CD4-positive, alpha-beta memory T cell (primary cell): ENCODE measurements at places on chromosomes 2 and 18.

- DNase-seq = no peak
These were observed 433.3 kb downstream of the NBAS start for GRCh38 chr2:15127876-15128275.

- DNase-seq = no peak
These were observed 31.5 kb upstream of the FAM124B start for GRCh38 chr2:224433442-224433841.

DNA sequence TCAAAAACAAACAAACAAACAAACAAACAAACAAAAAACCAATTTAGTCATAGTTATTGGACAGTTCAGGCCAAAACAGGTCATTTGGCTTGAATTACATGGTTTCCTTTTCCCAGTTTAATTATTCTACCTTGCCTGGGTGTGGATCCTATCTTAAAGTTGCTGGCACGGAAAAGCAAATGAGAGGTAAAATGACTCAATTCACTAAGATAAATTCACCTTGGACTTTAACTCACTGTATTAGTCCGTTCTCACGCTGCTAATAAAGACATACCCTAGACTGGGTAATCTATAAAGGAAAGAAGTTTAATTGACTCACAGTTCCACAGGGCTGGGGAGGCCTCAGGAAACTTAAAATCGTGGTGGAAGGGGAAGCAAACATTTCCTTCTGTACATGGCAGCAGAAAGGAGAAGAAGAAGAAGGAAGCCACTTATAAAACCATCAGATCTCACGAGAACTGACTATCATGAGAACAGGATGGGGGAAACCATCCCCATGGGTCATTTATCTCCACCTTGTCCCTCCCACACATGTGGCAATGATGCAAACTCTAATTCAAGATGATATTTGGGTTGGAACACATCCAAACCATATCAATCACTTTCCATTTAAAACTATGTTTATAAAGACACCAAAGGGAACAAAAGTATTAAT, 22.5 kb upstream of the TRAPPC8 start:
- no peak for DNase-seq

GRCh38 chr2:222315443-222316121, 16.8 kb upstream of the PAX3 start:
- no peak for DNase-seq

DNA sequence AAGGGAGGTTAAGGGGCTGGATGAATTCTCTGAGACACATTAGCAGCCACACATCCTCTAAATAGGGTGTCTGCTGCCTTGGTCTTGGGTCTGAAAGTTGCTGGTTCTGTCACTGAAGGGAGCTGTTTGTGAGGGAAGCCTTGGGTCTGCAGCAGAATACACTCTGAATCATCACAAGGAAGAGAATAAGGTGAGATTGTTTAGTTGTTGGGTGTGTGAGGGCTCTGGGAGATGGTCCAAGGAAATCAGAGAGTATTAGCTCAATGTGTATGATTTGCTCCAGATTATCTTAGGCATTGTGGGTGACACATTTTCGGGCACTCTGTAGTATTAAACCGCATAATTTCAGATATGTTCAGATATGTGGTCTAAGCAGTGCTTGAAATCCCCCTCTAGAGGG, 548.5 kb downstream of the SLC4A3 start:
- no peak for DNase-seq

DNA sequence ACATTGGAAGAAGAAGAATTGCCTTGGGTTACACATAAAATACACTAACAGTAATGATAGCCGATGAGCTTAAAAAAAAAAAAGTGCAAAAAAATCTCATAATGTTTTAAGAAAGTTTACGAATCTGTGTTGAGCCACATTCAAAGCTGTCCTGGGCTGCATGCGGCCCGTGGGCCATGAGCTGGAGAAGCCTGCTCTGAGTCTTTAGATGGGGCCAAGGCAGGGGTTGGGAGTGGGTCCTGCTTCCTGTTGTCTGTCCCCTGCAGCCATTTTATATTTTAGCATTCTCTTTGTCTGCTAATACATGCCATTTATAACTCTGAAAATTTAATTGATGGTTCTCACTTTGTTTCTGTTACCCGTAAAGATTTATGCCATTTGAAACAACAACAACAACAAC, 93.2 kb downstream of the EPC2 start:
- no peak for DNase-seq

DNA sequence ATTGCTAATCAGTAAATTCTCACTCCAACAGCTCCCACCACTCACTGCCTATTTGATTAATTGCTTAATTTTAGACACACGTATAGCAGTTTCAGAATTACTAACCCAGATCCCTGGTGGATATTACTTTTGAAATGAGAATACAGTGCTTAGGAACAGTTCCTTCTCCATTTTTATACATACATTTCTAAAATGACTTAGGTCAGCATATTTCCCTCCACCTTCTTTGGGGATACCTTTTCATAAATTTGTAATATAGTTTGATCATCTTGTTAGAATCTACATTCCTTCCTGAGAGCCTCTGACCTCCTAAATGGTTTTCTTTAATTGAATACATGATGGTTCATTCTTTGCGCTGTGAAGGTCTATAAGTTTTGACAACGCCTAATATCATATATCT, 279.8 kb upstream of the NETO1 start:
- no peak for DNase-seq

DNA sequence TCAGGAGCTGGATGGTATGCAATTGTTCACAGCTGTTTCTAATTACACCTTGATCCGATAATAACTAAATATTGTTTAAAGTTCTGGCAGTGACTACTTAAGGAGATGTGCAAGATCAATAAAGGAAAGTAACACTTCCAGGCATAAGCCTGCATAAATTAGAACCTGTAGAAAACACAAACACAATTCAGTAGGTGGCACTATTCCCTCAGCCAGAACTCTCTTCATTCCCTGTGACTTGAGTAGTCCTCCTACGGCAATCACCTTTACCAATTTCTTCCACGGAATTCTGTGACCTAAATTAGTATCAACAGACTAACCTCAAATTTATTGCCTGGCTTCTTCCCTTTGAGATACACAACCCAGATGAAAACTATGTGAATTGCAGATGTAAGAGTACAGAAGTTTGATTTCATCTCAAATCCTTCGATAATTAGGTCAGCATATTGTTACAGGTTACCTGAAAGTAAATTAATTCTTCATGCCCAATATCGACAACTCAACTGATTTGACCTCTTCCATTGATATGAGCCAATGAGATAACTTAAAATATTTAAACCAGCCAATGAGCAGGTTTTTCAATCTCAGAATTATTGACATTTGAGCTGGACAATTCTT, 137.8 kb downstream of the PID1 start:
- DNase-seq = no peak

- no peak for DNase-seq
These were observed 44.3 kb upstream of the RAB6C start for GRCh38 chr2:129935118-129935517.

GRCh38 chr2:201777043-201777442, 3.7 kb downstream of the ALS2 start:
- no peak for DNase-seq

- no peak for DNase-seq
These were observed 695.8 kb downstream of the RNF144A start for GRCh38 chr2:7612969-7613368.

DNA sequence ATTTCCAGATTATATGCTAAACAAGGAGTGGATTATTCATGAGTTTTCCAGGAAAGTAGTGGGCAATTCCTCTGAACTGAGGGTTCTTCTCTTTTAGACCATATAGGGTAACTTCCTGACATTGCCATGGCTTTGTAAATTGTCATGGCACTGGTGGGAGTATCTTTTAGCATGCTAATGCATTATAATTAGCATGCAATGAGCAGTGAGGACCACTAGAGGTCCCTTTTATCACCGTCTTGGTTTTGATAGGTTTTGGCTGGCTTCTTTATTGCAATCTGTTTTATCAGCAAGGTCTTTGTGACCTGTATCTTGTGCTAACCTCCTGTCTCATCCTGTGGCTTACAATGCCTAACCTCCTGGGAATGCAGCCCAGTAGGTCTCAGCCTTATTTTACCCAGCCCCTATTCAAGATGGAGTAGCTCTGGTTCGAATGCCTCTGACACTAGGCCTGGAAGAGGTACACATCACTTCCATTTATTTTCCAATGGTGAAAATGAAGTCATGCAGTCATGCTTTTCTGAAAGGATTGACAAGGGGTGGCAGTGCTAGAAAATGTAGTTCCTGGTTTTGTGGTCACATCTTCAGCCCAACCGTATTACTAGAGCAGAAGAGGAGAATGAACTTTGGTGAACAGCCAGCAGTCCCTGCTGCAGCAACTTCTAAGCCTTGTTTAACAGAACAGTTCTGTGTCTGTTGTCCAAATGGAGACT, 26.6 kb upstream of the ITGA4 start:
- DNase-seq = peak; percentile 41

GRCh38 chr2:187922846-187923245, 368.6 kb upstream of the TFPI start:
- no peak for DNase-seq

DNA sequence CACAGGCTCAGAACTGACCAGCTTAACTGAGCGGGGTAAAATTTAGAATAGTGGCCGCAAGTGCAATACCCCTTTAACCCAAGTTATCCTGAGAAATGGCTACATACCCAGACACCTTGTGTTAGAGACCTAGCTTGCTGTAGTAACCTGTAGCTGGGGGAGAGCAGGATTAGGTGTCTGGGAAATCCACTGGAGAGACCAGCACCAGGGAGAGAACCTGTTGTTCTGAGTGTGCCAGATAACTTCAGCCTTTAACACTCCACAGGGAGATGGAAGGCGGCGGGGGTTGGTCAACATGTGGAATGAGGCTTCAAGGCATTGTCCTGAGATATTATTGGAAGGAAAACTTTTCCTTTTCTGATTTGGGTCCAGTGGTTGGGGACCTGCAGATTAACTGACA, 356.0 kb downstream of the PTPRM start:
- DNase-seq = no peak

- no peak for DNase-seq
These were observed 95.6 kb upstream of the SLC14A2 start for GRCh38 chr18:45519411-45520280.

- DNase-seq = no peak
These were observed 88.6 kb upstream of the BCL11A start for GRCh38 chr2:60641811-60642788.

DNA sequence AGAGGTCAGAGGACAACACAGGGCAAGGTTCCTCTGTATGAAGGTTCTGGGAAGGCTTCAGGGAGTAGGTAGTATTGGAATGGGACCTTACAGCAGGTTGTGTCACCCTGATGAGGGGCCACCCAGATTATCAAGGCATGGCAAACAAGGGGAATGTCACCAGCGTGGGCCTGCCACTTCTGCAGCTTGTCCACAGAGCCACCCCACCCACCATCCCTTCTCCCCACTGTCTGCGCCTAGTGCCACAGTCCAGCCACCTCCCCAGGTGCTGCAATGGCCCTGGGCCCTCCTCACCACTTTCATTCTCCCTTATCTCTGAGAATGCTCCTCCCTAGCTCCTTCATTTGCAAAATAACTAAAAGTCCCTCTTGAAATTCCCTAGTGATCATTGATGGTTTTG, 170.3 kb downstream of the TTC32 start:
- DNase-seq = no peak

DNA sequence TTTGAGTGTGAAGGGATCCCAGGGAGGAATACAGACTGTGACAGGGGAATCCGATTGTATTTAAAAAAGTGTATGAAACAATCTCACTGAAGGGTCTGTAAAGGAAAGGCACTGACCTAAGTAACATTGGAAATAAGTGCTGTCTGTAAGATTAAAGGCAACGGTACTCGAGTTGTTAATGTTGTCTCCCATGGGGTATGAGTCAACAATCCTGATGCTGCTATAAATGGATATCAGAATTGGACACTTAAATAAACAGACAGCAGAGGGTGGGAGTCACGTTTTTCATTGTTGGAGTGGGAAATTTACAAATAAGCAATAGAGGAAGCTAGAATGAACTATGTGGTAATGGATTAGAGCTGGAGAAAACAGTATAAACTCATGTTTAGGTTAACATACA, 452.4 kb upstream of the RGPD4 start:
- DNase-seq = no peak

- no peak for DNase-seq
These were observed 66.7 kb downstream of the TWIST2 start for GRCh38 chr2:238914648-238915015.

DNA sequence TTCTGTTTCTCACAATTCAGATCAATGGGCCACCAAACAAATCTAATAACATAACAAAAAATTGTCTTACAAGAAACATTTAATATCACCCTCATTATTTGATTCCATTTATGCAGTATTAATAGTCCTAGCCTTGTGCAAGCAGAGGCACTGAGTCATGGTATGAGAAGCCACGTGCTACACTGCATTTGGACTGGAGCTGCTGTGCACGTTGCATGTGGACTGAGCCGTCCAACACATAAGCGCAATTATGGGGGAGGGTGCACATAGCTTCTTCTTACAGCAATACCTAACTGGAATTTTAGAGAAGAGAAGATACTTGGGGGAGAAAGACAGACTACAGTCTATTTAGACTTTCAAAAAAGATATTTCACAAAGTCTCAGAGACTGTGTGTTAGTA, 329.6 kb upstream of the ID2 start:
- DNase-seq = no peak

- no peak for DNase-seq
These were observed 20.7 kb downstream of the SFT2D3 start for GRCh38 chr2:127721978-127722355.

DNA sequence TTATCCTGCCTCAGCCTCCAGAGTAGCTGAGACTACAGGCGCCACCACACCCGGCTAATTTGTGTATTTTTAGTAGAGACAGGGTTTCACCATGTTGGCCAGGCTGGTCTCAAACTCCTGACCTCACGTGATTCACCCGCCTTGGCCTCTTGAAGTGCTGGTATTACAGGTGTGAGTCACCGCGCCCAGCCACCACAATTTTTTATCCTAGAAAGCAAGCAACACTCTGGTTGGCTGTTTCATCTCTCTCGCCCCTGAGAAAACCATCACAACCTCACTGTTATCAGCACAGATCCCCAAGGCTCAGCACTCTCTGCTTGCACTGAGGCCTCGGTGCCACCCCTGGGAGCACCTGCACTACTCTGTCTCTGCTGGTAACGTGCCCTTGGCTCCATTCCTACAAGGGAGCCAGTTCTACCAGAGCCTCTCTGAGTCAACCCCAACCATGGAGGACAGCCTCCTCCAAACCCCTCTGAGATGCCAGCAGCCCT, 134.8 kb upstream of the AGAP1 start:
- no peak for DNase-seq

DNA sequence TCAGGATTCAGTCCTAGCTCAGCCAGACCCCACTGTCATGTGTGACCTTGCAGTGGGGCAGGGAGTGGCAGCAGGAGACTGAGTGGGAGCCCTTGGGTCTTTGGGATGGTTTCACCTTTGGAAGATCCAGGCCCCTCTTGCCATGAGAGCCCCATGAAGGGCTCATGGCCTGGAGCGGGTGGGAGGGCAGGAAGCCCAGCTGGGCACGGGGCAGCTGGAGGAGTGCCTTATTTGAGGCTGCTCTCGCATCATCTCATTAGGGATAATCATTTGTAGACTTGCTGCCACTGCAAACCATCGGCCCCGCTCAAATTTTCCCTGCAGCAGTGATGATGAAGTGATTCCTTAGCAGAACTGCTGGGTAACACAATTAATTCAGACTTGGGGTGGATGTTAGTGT, 73.9 kb downstream of the TGOLN2 start:
- no peak for DNase-seq
